Left ventricle myocardium inferior (tissue), 1 donor: ENCODE measurements at places on chromosomes 11 and 22.

DNA sequence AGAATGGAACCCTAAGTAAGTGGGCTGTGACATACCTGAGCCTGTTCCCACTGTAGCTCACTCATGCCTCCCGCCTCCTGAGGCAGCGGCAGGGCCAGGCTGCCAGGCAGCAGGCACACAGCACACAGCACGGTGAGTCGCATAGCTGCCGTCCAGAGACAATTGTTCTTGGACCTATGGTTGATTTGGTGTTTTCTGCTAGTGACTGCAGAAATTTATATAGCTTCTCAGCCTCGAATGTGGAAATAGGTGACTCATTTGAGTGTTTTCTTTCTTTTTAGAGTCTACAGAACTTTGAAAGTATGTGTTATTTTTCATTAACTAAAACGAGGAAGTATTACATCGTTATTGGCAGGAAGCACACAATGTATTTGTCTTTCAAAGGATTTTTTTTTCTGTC, at the start of gene MMP7:
MMP7 (minus strand) TSS at position 190 of the 400 bp plus-strand sequence; CDS start at position 143, 47 bp downstream.
- H3K4me1 ChIP-seq = no peaks in the 10 kb centered on the region
- H3K36me3 ChIP-seq = no peaks in the 10 kb centered on the region
- DNase-seq = no peak
- H3K27me3 ChIP-seq = peaks cover 12% of the 10 kb centered on the region
- H3K27ac ChIP-seq = no peak within 1 kb of the TSS

DNA sequence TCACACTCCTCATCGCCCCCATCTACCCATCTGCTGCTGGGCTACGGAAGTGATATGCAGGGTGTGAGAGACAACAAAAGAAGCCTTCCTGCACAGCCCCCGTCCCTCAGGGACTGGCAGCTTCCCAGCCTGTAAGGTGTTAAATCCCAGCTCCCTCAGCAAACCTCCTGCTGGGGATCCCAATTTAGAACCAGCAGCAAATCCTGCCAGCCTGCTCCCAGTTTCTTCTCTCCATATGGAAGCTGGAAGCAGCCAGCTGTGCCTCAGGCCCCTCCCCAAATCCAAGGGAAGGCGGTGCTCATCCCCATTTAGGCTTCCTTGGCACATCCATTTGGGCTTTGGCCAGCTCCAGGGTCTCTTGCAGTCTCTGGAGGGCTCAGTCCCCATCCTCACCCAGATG, 47.5 kb downstream of the PAMR1 start:
- no peak overlapping the region for H3K4me3 ChIP-seq
- peaks cover 62% of the 10 kb centered on the region for H3K27me3 ChIP-seq
- peaks cover 6% of the 10 kb centered on the region for H3K4me1 ChIP-seq
- no peak for DNase-seq
- H3K27ac ChIP-seq = no peak overlapping the region
- H3K36me3 ChIP-seq = no peaks in the 10 kb centered on the region

DNA sequence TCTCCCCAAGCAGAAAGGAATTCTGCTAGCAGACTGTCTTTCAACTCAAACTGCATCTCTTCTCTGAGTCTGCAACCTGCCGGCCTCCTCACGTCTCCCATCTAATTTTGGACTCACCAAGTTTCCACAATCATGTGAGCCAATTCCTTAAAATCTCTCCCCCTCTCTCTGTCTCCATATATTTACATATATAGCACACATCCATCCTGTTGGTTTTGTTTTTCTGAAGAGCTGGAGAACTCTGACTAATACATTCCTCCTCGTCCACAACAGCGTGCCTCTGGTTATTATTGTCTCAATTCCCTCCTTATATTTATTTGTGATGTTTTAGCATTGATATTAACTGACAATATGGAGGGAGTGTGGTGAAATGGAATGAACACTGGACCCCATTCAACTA, 29.6 kb upstream of the FJX1 start:
- peaks cover 77% of the 10 kb centered on the region for H3K27me3 ChIP-seq
- no peak for DNase-seq
- H3K27ac ChIP-seq = no peak overlapping the region
- no peaks in the 10 kb centered on the region for H3K4me1 ChIP-seq
- H3K4me3 ChIP-seq = no peak overlapping the region

DNA sequence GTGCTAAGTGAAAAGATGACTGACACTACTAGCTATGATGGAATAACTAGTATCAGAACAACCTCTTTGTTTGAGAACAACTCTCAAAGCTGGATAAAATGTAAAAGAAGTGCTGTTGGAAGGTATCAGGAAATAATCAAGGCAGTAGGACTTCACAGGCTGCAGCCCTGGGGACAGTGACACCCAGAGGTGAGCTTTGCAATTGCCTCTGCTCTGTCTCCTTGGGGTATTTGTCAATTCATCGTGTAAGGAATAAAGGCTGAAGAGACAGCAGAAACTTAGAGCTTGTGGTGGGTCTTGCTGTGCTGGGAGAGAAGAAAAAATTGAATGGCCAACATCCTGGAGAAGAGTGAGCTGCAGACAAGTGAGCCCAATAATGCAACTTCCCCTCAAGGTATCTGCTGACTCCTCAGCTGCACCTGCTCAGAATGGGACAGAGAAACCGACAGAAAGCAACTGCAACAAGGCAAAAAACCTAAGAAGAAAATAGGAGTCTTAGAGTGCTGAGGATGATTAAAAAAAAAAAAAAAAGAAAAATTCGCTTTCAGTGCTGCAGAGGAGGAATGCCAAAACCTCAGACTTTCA, 141.1 kb downstream of the RCN1 start:
- H3K4me1 ChIP-seq = no peaks in the 10 kb centered on the region
- no peak overlapping the region for H3K4me3 ChIP-seq
- no peaks in the 10 kb centered on the region for H3K36me3 ChIP-seq
- H3K27me3 ChIP-seq = peaks cover 62% of the 10 kb centered on the region
- no peak overlapping the region for H3K27ac ChIP-seq

DNA sequence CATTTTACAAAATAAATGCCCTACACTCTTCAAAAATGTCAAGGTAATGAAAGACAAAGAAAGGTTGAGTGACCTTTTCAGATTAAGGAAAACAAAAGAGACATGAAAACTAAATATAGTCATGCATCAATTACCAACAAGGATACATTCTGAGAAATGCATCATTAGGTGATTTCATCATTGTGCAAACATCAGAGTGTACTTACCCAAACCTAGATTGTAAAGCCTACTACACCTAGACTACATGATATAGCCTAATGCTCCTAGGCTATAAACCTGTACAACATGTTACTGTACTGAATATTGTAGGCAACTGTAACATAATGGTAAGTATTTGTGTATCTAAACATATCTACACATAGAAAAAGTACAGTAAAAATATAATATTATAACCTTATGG, 26.7 kb downstream of the INTS4 start:
- no peak for DNase-seq
- H3K27me3 ChIP-seq = no peaks in the 10 kb centered on the region
- H3K4me3 ChIP-seq = no peak overlapping the region
- H3K36me3 ChIP-seq = peaks cover 17% of the 10 kb centered on the region
- H3K4me1 ChIP-seq = no peaks in the 10 kb centered on the region
